ENCODE measurements at places on chromosomes 7 and 10. TPM values are rescaled to one million over a fixed set of nuclear protein-coding genes. Genes with fewer than 3 reads are reported as not detected.

Gene CDK1
- total RNA-seq, result 88.6 TPM

Gene PRPS1L1
- not detected for total RNA-seq

Gene RASSF4
- total RNA-seq, result 1.5 TPM

Gene THSD7A
- 2.8 TPM for total RNA-seq

Gene ABCB1
- total RNA-seq, result 0.09 TPM

Gene ACTL6B
- not detected for total RNA-seq

Gene GPC2
- 1.0 TPM for total RNA-seq

Gene TFR2
- total RNA-seq, result 2.6 TPM

Gene NRBF2
- total RNA-seq, result 21.4 TPM

Gene LRRC18
- total RNA-seq, result not detected

Gene MUC12
- total RNA-seq, result 15.5 TPM

Gene SPAM1
- not detected for total RNA-seq

Gene DLX5
- total RNA-seq, result not detected

Gene KMT2C
- 8.3 TPM for total RNA-seq

Gene GJD4
- not detected for total RNA-seq

Gene ADAMTS14
- 0.09 TPM for total RNA-seq

Gene CTBP2
- 102 TPM for total RNA-seq

Gene ZNF32
- 15.6 TPM for total RNA-seq

Gene EVX1
- total RNA-seq, result not detected

Gene CYP2C18
- 0.08 TPM for total RNA-seq

Gene MYH16
- total RNA-seq, result 0.88 TPM

Gene MAGI2
- total RNA-seq, result 0.45 TPM

Gene TMEM213
- total RNA-seq, result not detected

Gene CALML5
- not detected for total RNA-seq

Gene C10orf105
- not detected for total RNA-seq

Gene EEPD1
- 47.4 TPM for total RNA-seq

Gene CTAGE4
- not detected for total RNA-seq

Gene CYP26C1
- not detected for total RNA-seq

Gene SOSTDC1
- not detected for total RNA-seq

Gene OR2A7
- total RNA-seq, result not detected

Gene IFIT1B
- not detected for total RNA-seq

Gene PNLIPRP1
- total RNA-seq, result not detected

Gene ZNF398
- 10.1 TPM for total RNA-seq

Gene ACSM6
- not detected for total RNA-seq

Gene TUBB8
- 0.11 TPM for total RNA-seq

Gene GIMAP6
- not detected for total RNA-seq

Gene NAT16
- total RNA-seq, result 0.17 TPM

Gene IDE
- 20.3 TPM for total RNA-seq

Gene ZNF239
- 2.5 TPM for total RNA-seq

Gene ITIH2
- total RNA-seq, result 0.32 TPM

Gene SYNPO2L
- not detected for total RNA-seq

Gene NRG3
- not detected for total RNA-seq

Gene OR6V1
- total RNA-seq, result not detected

Gene NUPR2
- total RNA-seq, result not detected

Measured in A549 treated with DMSO at 1 μM for 4 hours (cell line).